ENCODE measurements at places on chromosomes 2 and 18. TPM values are rescaled to one million over a fixed set of nuclear protein-coding genes. Genes with fewer than 3 reads are reported as not detected.

SLC11A1 gene
- 0.51 TPM for total RNA-seq

MC4R gene
- not detected for total RNA-seq

MOB1A gene
- total RNA-seq = 21.5 TPM

ARHGAP28 gene
- 9.8 TPM for total RNA-seq

- no peak overlapping the region for H3K4me3 ChIP-seq
- no peaks in the 10 kb centered on the region for H3K27me3 ChIP-seq
- no peaks in the 10 kb centered on the region for H3K4me1 ChIP-seq
- no peak overlapping the region for H3K27ac ChIP-seq
Measured at GRCh38 chr2:140108706-140109475, 1328.7 kb upstream of the NXPH2 start.

DNA sequence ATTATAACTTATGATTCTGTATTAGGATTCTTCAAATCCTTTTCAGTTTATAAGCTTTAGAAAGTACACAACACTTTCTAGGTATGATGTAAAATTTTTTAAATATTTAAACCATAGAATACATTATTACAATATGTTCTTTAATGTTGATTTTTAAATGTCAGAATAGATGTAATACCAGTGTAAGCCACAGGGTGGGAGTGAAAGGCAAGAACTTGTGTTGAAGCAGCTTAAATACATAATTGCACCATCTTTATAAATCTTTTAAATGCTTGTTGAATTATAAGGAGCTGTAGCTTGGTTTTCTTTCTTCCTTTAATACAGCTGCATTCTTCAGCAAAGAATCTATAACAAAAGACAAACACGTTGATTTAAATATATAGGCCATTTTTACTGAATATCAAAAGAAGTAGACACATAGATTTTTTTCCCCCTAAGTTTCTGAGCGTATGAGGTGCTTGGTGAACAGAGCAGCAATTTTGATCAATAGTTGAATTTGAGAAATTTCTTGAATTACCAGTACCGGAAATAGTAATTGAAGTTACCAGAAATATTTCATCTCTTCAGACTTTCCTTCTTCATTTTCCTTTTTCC lies 63.0 kb downstream of the TANK start:
- DNase-seq = no peak
- no peak overlapping the region for H3K4me3 ChIP-seq
- H3K4me1 ChIP-seq = peaks cover 4% of the 10 kb centered on the region
- no peaks in the 10 kb centered on the region for H3K36me3 ChIP-seq

GRCh38 chr2:199309973-199310372 lies 147.8 kb downstream of the SATB2 start:
- H3K36me3 ChIP-seq = no peaks in the 10 kb centered on the region
- H3K27me3 ChIP-seq = no peaks in the 10 kb centered on the region
- no peak for DNase-seq
- no peak overlapping the region for H3K27ac ChIP-seq
- H3K4me3 ChIP-seq = no peak overlapping the region

GRCh38 chr2:178452870-178453269 lies 1.7 kb downstream of the PJVK start:
- peaks cover 14% of the 10 kb centered on the region for H3K4me1 ChIP-seq
- no peaks in the 10 kb centered on the region for H3K27me3 ChIP-seq
- no peak overlapping the region for H3K4me3 ChIP-seq
- no peak overlapping the region for H3K27ac ChIP-seq
- no peaks in the 10 kb centered on the region for H3K36me3 ChIP-seq

- H3K27me3 ChIP-seq = no peaks in the 10 kb centered on the region
- no peaks in the 10 kb centered on the region for H3K36me3 ChIP-seq
- H3K27ac ChIP-seq = no peak overlapping the region
- no peaks in the 10 kb centered on the region for H3K4me1 ChIP-seq
- no peak overlapping the region for H3K4me3 ChIP-seq
Measured at GRCh38 chr2:108184419-108184818, 55.3 kb upstream of the SULT1C3 start.

Data from pancreas (tissue), 10 donors.